ENCODE measurements at places on chromosomes 11 and 22.

DNA sequence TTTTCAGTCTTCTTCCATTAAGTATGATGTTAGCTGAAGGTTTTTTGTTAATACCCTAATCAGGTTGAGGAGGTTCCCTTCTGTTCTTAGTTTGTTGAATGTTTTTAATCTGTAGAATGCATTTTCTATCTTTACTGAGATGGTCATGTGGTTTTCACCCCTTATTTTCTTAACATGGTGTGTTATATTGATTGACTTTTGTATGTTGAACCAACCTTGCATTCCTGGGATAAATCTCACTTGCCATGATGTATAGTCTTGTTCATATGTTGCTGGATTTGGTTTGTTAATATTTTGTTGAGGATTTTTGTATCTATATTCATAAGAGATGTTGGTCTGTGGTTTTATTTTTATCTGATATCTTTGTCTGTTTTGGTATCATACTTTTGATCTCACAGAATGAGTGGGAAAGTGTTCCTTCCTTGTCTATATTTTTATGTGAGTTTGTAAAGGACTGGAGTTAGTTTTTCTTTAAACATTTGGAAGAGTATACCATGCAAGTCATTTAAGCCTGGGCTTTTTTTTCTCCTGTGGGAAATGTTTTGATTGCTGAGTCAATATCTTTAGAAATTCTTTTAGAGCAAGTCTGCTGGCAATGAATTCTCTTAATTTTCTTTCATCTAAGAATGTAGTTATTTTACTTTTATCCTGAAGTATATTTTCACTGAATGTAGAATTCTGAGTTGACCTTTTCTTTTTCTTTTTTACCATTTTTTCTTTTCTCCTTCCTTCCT is 5.5 kb upstream of the P4HA3 start:
- no peak for DNase-seq

DNA sequence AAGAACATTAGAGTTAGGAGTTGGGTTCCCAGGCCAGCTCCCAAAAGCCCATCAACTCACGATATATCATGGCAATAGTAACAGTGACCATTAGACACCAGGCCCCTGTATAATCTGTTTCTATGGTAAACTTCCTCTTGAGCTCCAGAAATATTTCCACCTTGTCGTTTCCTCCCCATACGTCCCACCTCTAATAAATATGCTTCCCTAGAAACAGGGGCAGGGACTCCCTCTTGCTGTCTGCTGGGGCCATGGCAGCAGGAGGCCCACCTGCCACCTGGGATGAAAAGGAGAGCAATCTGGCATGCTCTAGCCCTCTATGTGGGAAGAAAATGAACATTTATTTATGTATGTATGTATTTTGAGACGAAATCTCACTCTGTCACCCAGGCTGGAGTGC is 32.2 kb upstream of the AMOTL1 start:
- no peak for DNase-seq

DNA sequence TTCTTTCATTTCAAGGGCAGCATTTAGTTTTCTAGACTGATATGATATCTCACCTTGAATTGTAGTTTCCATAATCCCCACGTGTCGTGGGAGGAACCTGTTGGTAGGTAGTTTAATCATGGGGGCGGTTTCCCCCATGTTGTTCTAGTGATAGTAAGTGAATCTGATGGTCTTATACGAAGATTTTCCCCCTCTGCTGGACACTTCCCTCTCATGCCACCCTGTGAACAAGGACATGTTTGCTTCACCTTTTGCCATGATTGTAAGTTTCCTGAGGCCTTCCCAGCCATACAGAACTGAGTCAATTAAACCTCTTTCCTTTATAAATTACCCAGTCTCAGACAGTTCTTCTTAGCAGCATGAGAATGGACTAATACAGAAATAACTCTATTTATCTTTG is 851.1 kb upstream of the FAT3 start:
- DNase-seq: no peak

DNA sequence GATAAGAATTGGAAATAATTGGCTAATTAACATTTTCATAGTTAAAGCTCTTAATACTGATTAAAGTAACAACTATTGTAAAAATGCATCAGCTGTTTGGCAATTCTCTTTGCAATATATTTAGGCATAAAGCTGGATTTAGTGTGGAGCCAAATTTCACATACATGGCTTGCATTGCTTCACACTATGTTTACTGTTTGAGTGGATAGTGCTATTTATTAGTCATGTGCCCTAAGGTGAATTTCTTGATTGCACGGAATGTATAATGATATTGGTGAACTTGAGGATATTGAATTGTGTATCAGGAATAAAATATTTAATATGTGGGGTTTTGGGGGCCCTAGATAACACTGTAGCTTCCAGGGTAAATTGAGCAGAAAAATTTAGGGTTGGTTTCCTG is 100.9 kb downstream of the AASDHPPT start:
- DNase-seq: no peak

DNA sequence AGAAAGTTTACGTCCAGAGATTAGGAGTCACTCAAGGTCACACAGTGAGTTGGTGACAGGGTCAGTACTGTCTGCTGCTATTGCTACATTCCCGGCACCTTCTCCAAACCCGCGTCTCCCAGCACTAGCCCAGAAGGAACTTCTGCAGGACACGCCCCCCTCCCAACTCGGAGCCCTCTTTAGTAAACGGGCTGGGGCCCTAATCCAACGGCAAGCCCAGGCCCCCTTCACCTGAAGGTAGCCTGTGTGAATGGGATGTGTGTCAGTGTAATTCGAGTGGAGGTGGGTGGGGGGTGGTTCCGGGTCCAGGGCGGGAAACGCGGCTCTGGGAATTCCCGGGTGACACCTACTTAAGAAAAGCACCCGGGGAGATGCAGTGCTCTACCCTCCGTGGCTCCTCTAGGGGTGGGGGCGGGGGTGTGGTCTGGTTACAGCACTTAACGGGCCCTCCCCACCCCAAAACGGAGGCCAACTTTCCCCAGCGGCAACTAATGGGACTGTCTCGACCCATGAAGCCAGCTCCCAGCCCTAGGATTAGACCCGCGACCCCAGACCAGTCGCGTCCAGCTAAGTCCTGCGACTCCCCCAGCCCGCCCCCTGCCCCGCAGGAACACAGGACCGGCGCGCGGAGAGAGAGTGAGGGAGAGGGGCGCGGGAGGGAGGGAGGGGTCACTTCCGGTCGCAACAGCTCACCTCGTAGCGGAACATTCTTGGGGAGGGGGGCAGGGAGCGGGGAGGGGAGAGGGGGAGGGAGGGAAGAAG is 468 bp downstream of the PATL1 start:
- peak; percentile 68 for DNase-seq

- DNase-seq: no peak
Measured at GRCh38 chr11:69463181-69463994, 18.1 kb upstream of the LINC01488 start.

DNA sequence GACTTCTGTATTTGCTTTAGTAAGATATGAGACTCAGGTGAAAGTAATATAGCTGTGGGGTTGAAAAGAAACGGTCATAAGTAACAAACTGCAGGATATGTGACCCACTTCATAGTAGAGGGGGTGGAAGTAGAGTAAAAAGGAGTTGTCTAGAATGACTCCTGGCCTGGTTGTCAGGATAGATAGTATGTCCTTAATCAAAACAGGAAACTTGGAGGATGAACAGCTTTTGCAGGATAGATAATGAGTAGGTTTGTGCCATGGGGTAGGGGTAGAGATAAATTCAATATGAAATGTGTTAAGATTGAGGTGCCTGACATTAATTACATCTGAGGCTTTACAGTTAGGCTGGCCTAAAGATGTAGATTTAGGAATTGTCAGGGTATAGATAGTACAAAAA is 47.0 kb upstream of the B3GNT6 start:
- no peak for DNase-seq

GRCh38 chr11:124075841-124076651 is 34.9 kb upstream of the OR10G7 start:
- no peak for DNase-seq

DNA sequence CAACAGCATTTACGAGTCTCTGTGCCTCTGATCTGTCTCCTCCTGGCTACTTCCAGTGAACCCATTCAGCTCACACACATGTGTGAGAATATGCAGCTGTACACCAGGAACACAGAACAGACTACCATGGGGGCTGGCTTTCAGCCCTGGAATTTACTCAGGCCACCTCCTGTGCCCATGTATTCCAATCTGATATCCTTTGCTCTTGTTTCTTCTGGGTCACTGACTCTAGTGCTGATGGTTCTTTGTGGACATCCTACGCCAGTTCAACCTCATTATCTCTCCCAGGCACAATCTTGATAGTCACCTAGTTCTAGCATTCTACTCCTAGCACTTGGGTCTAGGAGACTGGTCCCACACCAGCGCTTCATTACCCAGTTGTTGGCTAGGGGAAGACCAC is 23.0 kb upstream of the ZC3H12C start:
- DNase-seq: no peak

All from RWPE1 (cell line).